MM.1S (cell line): ENCODE measurements at places on chromosomes 7 and 10.

DNA sequence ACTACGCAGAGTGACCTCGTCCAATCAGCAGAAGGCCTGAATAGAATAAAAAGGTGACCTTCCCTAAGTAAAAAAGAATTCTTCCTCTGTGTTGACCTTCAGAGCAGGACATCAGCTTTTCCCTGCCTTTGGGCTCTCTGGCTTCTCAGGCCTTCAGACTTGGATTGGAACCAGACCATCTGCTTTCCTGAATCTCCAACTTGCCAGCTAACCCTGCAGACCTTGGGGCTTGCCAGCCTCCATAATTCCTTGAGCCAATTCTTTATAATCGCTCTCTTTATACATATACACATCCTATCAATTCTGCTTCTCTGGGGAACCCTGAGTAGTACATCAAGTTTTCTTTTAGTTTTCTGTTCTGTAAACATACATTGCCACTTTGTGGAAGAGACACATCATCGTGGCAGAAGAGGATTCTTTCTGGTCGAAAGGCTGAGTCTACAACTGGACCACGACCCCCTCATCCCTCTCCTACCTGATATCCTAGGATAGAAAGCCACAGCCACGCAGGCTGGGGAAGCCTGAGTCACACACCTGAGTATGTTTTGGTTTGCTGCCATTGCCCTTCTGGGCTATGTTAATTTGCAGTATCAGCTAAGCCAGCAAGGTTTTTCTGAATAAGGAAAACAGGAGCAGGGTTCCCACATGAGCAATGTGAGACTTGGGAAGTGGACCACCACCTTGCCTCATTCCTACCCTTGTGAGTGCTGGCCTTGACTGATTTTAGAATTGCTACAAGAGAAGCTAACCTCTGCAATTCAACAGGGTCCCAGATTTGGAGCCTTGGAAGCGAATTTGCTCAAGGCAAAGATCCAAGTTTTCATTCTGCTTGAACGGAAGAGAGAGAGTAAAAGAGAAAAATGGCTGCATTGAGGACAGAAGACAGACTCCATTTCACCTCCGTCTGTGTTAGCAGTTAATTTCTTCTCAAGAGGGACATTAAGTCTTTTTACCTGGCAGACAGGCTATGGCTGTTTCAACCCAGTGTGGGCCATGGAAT is 445.2 kb upstream of the FZD8 start:
- no peak for DNase-seq

- no peak for DNase-seq
Measured at GRCh38 chr10:46525177-46525823, 31.2 kb downstream of the GPRIN2 start.

DNA sequence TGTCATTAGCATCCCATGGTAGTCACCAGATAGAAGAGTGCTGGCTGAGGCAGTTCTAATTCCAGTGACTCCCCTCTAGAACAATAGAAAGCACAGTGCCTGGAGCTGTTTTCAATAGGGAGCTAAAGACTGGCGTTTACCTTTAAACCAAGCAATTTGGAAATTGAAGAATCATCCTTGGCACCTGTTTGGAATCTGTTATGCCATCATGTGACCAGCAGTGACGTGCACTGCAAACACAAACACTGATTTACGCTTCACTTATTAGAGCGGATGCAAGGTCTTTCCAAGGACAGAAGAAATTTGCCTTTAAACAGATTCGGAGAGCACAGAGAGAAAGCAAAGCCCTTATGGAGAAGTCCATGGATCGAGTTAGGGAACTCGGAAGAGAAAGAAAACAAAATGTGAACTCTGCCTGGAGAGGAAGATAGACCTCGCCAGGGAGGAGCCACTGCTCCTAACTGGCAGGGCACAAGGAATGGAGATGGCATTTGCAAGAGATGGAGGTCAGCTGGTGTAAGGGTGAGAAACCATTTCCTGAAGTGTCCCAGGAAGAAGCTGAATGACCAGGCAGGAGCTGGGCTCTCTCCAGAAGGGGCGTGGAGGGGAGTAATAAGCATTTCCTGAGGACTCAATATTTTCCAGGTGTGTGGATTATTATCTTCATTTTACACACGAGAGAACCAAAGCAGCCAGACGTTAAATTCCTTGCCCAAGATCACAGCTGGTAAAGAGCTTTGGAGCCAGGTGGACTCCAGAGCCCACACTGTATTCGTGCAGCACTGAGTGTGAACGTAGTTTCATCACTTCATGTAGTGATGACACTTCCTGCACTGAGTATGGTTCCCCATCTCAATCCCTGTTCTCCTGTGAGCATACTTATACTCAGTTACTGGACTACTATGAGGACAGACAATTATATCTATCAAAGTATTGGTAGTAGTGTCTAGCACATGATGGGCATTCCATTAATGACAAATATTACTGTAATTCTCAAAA is 97.7 kb downstream of the CUBN start:
- no peak for DNase-seq

DNA sequence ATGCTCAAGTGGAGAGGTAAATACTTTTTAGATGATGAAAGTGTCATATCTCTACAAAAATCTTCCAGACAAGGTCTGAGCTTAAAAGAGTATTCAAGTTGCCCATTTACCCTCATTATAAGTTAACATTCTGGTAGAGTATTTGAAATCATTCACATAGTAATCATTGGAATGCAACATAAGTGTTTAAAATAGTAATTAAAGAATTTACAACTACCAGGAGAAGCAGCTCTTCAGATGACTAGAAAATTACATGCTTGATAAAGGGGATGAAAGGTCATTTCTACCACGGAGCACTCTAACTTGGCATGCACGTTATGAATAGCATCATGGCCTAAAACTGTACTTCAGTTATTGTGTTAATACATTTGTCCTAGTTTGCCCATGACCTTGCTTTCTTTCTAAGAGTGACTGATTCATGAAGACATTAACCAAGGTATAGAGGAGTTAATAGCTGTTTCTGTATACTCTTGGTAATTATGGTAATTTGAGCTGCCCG is 120.0 kb downstream of the SEMA3E start:
- DNase-seq: no peak

- DNase-seq: peak; percentile 53
Measured at GRCh38 chr7:44534501-44534900, 6.6 kb downstream of the NPC1L1 start.

- no peak for DNase-seq
Measured at GRCh38 chr10:119316729-119317097, 109.3 kb downstream of the GRK5 start.

DNA sequence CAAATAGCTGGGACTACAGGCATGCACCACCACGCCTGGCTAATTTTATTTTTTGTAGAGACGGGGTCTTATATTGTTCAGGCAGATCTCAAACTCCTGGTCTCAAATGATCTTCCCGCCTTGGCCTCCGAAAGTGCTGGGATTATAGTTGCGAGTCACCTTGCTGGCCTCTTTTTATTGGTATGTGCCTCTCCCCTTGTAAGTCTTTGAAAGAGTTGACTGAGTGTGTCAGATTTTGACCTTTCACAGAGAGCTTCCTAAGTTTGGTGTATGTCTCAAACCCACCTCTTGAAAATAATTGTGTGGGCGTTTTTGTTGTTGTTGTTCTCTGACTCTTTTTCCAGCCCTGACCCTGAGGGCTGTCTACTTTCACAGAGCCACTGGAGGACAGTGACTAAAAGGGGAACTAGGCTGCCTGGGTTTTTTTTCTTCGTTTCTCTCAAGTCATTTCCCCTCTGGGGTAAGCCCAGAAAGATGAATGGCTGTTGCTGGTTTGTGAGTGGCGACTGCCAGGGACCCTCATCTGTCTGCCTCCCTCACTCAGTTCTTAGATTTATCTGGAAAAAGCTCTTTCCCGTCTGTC is 262.8 kb downstream of the ZEB1 start:
- no peak for DNase-seq

DNA sequence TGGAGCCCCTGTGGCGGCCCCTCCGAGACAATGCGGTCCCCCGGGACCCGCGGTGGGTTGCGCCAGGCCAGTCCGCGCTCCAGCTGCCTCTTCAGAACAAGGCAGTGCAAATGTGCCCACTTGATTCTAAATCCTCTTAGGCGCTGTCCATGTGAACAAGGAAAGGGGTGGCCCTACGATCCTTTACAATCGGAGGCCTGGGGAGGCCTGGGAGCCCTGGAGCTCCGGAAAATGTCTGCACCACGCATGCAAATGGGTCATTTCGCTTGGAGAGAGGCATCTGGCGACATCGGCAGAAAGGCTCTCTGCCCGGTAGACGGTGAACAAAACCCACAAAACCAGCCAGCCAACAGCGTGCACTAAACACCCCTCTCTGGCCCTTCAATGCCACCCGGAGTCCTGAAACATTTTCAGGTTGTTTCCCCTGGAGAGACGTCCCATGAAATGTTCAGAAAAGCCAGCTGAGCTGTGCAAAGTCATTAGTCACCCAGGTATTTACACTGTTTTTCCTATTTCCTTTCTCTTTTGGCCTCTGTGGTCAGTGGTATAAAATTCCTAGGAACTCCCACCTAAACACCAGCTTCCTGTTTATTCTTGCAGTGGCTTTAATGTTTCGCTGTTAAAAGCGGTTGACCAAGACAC is 102.8 kb upstream of the ZNF438 start:
- no peak for DNase-seq

GRCh38 chr10:34744590-34744989 is 70.5 kb downstream of the PARD3 start:
- no peak for DNase-seq

DNA sequence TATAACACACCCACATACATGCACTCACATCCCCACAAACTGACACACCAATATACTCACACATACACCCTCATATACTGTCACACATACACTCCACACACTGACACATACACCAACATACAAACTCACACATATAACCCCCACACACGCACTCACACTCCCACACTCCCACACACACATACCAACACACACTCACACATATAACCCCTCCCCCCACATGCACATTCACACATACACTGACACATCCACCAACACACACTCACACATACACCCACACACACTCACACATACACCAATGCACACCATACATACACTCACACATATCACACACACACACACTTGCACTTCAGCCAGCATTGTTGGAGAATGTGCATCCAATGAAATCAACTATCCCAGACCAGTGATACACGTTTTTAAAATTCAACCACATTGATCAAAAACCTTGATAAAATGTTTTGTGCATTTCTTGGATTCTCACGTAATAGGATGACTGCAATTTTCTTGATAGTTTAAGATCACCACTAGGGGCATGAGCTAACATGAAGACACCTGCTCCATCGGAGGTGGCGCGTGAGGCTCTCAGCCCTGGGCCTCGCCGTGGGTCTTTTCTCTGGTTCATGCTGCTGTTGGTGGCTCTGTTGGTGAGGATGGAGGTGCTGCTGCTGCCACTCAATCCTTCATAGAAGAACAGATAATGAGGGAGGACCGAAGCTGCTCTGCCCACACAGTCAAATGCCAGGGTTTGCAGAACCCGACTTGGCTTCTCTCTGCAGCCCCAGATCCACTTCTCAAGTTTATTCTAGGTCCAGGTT is 32.1 kb upstream of the CHST15 start:
- peak; percentile 23 for DNase-seq

DNA sequence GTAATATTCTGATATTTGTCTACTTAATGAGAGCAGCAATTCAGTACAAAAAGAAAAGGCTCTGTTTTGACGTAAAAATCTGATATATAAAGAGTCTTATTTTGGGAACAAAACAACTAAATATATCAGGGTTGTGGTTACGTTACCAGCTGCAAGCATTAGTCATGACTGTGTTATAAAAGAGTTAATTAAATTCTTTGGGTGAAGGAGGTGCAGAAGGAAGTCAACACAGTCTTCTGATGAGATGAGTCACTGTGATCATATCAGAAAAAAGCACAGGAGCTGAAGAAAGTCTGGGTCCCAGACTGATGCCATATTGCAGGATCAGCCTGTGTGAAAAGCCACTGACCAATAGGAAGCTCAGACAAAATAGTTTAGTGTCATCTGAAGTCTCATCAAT is 234.3 kb upstream of the TEX47 start:
- DNase-seq: peak; percentile 40

DNA sequence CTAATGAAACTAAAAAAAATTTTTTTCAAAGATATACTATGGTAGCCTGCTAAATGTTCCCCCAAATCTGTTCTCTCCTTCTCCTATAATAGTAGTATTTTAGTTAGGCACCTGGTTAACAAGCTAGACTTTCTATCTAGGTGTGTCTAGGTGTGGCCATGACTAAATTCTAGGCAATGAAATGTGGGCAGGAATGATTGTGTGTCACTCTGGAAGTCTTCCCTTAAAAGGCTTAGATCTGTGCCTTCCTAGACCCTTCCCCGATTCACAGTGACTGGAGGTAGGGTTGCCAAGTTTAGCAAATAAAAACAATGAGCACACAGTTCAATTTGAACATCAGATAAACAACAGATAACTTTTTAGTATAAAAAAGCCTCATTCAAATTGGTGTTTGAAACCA is 8.3 kb upstream of the ARHGAP21 start:
- DNase-seq: no peak

DNA sequence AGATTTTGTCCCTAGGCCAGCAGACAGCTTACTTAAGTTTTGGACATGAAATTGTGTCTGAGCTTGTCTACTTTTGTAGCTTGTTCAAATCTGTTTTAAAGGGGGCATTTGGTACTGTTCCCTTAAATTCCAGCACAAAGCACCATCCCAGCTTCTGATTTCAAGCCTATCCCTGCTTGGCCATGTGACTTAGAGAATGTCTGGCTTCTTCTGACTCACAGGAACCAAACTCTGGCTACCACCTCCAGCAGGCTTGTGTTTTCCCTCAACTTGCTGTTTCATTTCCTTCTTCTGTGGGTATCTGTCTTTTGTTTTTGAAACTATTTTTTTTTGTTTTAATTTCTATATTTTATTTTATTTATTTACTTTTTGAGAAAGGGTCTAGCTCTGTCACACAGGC is 97.9 kb upstream of the FZD8 start:
- no peak for DNase-seq

DNA sequence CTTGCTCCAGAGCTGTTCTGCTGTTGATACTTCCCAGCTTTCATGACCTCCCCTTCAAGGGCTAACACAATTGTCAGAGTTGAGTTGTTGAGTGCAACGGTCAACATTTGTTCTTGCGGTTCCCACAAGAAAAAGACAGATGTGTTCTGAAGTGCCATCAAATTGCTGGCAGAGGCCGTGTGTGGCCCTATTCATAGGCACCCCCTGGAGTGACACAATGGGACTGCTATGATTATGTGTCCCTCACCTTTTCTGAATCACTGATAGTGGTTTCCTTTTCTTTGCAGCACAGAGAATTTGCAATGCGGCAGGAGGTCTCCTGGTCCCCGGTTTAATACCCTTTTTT is 5.8 kb upstream of the IGFBP1 start:
- no peak for DNase-seq
